ENCODE measurements at places on chromosomes 3 and 15. TPM values are rescaled to one million over a fixed set of nuclear protein-coding genes. Genes with fewer than 3 reads are reported as not detected.

The TUSC7 gene
- polyA plus RNA-seq, result not detected

The SEMA6D gene
- polyA plus RNA-seq, result 60.2 TPM

The SLC22A14 gene
- 0.39 TPM for polyA plus RNA-seq

The EPHA3 gene
- polyA plus RNA-seq, result 13.8 TPM

The FEZF2 gene
- not detected for polyA plus RNA-seq

DNA sequence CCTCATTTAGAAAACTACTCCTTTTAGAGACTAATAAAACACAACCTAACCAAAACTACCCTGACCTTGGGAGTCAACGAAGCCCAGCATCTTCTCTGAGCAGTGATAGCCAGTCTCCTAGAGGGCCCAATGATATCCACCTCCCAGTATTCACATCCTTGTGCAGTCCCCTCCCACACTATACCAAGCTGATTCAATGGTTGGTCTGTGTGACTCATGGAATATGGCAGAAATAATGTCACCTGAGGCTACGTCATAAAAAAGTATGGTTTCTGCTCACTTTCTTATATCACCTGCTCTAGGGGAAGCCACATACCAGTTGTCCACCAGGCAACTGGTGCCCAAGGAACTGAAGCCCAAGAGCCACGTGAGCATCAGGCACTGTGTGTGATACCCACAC is 21.4 kb upstream of the USF3 start:
- DNase-seq, result no peak

GRCh38 chr3:5974630-5975322 is 787.3 kb downstream of the EDEM1 start:
- no peak for DNase-seq

DNA sequence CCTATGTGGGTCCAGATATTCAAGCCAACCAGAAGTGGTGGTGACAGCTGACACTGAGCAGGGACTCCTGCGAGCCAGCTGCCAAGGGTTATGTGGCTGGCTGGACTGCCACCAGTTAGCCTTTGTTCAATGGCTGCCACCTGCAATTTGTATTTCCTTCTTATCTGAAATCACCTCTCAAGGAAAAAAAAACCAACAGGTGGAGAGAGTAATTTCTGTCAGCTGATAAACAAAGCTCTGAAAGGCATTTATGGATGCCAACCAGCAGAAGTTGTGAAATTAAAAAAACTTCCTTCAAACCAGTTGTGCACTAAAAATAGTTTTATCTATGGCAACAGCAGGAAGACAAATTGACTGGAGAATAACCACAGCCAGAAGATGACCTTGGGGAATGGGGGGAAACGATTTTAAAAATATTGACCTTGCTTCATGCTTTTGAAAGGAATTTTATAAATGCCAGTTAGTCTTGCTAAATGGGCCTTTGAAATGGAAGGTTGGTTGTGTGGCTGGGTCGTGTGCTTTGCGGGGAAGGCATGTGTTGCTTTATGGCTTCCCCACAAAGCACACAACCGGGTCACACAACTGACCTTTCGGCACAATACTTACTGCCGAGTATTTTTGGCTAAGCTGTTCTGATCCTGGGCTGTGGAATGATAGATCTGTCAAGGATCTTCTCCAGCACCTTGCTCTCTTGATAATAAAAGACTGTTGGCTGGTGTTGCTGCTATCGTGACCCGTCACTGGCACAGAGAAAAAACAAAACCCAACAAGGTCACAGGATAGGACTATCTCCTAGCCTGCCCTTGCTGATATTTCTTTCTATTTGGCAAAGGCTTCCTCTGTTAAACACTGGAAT is 3.5 kb downstream of the MYZAP start:
- no peak for DNase-seq

GRCh38 chr3:124882816-124883747 is 4.1 kb downstream of the ITGB5 start:
- no peak for DNase-seq

GRCh38 chr3:120831066-120831465 is 76.9 kb upstream of the STXBP5L start:
- DNase-seq, result no peak

DNA sequence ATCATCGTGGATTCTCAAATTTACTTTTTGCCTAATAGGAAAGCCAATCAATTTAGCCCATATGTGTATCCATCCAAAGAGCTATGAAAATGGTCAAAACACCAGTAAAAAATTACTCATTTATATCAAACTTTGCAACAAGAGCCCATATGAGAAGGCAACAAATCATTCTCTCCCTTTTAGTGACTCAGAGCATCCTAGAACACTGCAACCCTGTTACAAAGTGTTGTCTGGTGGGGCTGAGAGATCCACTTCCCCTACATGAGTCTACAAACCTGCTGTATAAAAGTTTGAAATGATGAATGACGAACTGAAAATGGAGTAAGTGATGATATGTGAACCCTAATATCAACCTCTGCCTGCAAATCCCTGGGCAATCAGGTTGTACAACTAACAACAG is 23.3 kb downstream of the PDZRN3 start:
- DNase-seq, result no peak

- DNase-seq, result no peak
Measured at GRCh38 chr3:27591312-27592210, 107.4 kb upstream of the SLC4A7 start.
